NCI-H82 (cell line): ENCODE measurements at places on chromosomes 5 and 9.

GRCh38 chr5:146079695-146080373 is 25.5 kb downstream of the PLAC8L1 start:
- DNase-seq = no peak

DNA sequence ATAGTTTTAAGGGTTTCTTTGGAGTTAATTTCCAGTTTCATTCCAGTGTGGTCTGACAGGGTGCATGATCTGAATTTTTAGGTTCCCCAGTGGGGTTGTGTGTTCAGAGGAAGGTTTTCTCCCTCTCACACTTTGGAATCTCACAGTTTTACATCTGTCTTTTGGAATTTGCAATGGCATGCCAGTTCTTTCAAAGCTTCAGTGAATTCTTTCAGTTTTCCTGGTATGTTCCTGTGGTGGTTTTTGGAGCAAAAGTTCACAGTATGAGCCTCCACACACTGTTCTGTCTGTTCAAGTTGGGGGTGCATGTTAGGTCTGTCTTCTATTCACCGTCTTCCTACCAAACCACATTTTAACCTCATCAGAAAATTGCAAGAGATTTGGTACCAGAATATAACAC is 624.2 kb downstream of the KCTD16 start:
- no peak for DNase-seq

- DNase-seq = no peak
These were observed 6.9 kb downstream of the MEGF10 start for GRCh38 chr5:127297348-127298035.

GRCh38 chr5:89411891-89412290 is 528.9 kb upstream of the MEF2C start:
- DNase-seq = no peak

DNA sequence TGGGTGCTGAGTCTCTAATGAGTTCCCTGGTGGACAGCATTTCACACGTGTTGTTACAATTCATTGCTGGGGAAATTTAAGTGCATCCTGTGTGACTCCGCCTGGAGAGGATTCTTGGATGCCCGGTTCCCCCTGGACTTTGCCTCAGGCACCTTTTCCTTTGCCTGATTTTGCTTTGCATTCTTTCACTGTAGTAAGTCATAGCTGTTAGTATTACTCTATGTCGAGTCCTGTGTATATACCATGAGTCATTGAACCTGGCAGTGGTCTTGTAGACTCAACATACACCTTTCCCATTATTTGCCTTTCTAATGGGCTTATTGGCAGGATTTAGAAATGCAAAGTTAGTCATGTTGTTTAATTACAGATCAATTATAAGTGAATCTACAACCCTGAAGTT is 81.9 kb upstream of the DHFR start:
- DNase-seq = no peak

- no peak for DNase-seq
These were observed 20.4 kb upstream of the UGCG start for GRCh38 chr9:111876179-111876578.

- DNase-seq = no peak
These were observed 168.5 kb upstream of the TARS1 start for GRCh38 chr5:33272288-33272687.

DNA sequence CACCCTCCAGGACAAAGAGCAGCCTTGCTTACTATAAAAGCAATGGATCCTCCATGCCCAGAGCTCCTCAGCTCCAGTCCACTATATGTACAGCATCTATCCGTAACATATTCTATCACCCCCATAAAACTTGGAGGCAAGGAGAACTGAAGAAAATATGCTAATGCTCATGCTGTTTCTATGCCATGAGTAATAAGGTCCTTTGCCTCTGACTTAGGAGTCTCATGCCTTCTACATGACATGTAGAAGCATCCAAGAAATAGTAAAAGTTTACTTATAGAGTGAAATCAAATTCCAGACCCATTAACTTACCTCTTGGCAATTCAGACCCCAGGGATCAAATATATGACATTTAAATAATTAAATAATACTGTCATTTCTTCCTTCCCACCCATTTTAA is 33.7 kb downstream of the SSBP2 start:
- no peak for DNase-seq

DNA sequence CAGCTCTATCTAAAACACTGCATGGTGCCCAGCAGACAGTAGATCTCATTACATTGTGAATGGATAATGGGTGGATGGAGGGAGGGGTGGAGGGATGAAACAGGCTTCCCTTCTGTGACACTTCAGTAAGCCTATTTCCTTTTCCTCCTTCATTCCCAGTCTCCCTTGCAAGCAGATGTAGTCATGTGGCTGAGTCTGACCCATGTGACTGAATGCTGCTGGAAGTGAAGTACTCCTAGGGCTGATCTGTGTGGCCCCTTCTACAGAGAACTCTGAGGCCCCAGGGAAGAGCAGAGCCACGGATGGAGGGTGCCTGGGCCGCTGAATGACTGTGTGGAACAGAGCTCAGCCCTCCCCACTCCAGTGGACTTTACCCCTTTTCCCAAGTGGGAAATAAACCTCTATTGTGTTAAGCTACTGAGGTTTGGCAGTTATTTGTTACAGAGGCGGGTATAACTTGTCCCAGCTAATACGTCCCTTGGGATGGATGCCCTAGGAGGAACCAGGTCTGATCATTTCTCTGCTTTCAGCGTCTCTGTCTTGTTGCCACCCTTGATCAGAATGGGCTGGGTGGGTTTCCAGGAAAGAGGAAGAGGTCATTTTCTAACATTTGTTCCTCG is 176.1 kb upstream of the MVB12B start:
- peak; percentile 91 for DNase-seq

GRCh38 chr5:101024299-101024698 is 121.2 kb upstream of the ST8SIA4 start:
- DNase-seq = peak; percentile 44

DNA sequence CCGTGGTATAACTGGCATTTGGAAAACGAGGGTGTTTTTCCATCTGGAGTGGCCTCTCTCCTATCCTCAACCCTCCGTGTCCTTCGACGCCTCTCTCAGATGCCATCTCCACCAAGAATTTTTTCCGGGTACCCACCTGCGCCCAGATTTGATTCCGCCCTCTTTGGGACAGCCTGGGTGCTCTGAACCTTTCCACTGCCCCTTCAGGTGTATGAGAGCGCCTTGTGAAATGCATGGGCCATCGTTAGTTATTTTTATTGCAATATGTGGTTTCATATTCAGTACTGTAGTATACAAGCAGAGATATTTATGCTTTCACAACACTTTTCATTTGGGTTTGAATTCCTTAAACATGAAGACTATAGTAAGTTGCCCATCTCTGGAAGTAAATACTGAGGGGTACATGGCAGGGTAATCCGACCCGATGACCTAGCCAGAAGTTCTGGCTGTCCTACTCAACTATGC is 78.2 kb upstream of the IFNE start:
- no peak for DNase-seq

DNA sequence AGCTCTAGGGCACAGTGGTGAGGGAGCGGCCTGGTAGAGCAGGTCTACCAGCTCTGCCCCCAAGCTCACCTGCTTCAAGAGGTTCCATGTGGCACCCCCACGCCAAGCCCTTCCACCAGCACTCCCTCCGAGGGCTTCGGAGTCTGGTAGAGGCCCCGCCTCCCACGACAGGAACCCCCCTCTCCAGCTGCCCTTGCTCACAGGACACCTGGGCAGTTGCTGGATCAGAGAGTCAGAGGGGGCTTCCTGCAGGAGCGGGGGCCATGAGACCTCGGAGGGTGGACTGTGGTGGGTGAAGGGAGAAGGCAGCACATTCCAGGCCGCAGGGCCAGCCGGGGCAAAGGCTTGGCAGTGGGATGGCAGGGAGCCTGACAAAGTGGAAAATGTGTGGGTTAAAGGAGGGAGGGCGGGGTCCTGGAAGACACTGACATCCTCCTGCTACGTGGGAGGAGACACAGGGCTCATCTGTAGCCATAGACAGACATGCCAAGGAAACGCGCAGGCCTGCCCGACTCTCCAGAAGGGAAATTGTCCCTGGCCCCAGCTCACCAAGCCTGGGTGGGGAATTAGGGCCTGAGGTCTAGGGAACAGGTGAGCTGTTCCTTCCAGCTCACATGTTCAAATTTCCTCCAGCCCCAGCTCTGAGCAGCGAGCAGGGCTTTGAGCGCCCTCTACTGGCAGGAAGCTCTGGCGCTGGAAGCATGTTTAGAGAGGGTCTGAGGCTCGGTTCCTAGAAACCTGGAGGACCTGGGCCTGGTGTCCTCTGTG is 74.2 kb downstream of the NTNG2 start:
- DNase-seq = peak; percentile 91

- DNase-seq = no peak
These were observed 332.4 kb upstream of the DAB2 start for GRCh38 chr5:39757131-39757530.

- DNase-seq = no peak
These were observed 21.8 kb downstream of the CDH6 start for GRCh38 chr5:31215236-31215635.

DNA sequence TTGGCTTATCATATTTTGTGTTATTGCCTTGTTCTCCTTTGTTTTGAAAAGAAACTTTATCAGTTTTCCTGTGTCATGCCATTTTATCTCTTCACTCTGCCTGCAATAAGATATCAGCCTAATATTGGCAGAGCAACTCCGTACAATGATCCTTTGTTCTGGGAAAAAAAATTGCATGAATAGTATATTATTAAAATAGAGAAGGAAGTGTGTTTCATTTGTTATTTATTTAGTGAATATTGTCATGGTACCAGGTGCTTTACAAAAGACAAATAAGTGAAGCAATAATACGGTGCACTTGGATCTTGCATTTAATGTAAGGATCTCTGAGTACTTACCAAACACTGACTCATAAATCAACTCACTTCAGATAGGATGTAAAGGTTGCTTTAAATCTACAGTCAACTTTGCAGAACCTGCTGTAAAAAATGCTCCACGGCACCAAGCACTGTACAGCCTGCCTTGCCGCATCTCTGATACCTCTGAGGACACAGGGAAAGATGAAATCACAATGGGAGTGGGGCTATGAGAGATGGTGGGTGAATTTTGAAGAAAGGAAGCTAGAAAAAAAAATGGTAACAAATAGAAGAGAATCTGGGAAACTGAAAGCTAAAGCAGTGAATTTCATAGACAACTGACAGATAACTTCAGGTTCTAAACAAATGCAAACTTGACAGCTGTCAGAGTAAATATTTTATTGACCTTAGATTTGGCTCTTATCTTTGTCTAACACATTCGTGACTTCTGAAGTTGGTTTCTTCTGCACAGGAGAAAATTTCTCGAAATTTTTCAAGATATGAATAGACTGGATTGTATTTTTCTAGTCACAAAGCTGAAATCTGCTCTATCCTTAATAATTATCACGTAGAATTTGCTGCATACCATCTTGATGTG is 232.1 kb downstream of the ENC1 start:
- no peak for DNase-seq

DNA sequence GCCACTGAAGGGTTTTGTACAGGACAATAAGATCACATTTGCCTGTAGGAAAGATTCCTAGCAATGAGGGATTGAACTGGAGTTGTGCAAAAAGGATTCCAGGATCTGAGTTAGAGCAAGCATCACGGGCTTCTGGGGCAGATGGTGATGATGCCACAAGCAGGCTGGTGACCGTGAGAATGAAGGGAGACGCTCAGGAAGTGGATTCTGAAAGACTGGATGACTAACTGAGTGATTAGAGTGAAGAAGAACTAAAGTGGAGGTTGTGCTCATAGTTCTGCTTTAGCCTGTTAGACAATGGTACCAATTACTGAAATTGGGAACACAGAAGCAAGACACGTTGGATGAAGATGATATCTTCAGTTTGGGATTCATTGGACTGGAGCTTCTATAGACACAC is 168.2 kb downstream of the CD180 start:
- DNase-seq = no peak

DNA sequence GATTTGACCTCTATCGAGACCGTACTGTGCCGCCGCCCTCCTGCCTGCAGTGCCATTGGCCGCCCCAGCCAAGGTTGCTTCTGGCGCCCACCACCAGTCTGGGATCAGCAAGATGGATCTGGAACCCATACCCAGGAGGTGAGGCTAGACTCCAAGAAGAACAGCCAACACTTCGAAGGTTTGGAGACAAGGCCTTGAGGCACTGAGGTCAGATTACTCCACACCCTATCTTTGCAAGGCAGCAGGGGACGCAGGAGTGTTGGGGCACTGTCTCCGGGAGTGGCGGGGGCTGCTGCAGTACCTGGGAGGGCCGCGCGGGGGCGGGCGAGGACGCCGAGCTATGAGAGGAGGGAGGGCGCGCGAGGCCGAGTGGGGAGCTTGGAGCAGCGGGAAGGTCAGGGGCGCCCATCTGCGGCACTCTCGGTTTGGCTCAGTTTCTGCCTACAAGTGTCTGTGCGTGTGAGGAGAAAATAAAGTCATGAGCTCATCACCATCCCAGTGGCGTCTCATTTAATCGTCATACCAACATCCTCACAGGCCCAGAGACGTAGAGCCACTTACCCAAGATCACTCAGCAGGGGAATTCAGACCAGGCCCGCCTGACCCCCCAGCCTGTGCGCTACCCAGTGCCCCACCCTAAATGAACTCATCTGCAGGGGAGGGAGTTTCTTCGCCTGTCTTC is 20.5 kb upstream of the PSD2 start:
- DNase-seq = peak; percentile 78

DNA sequence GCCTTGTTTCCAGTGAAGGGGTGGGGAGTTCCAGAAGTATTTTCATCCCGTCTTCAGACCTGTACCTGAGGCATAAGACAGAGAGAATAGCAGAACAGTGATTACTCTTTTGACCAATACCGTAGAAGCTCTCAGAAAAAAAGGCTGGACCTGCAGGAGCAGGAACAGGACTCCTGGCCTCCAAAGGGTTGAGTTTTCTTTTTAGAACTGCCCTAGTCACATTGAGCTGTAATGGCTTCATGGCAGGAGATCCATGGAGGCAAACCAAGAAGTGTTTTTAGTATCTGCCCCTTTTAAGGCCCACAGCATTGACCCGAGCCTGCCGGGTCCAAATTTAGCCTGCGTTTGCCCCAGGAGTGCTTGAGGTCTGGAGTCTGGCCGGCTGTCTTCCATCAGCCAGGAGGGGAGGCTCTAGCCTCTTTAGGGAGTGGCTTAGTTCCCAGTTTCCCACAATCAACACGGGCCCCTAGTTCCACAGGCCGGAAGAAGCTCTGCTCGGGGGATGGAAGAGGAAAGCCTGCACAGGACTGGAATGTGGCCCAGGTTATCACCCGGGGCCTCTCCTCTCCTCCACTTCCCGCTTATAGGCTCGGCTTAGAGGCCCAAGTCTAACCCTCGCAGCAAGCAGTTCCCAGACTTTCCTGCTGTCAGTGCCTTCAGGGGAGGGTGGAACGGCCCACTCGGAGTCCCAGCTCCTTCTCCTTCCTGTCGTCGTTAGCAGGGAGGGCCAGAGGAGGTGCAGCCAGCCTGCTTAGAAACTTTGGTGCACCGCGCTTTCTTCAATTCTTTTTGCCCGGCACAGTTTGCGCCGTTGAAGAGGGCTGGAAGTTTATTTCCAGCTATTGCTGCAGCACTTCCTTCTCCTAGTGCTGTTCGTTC is 80.7 kb downstream of the C9orf152 start:
- no peak for DNase-seq

GRCh38 chr5:161751265-161751664 is 65.7 kb downstream of the GABRA6 start:
- DNase-seq = no peak
